ENCODE measurements at places on chromosomes 12 and 14.
A peak's percentile ranks its signal among the peaks of the same experiment; 100 is the strongest.

DNA sequence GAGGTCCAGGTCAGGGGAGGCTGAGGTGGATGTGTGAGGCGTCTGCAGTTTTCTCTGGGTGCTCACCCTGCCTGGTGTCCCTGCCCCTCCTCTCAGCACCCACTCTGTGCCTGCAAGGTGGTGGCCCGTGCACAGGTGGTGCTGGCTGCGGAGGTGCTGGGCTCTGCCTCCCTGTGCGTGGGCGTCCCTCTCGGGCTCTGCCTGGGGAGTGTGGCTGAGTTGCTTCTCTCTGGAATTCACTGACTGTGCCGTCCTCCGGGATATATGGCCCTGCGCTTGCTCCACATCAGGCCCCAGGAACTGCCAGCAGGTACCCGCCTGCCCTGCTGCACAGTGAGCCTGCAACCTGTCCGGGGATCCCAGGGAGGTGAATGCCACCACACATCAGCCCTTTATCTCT, 379.1 kb downstream of the TMEM121 start:
- DNase-seq, result no peak

DNA sequence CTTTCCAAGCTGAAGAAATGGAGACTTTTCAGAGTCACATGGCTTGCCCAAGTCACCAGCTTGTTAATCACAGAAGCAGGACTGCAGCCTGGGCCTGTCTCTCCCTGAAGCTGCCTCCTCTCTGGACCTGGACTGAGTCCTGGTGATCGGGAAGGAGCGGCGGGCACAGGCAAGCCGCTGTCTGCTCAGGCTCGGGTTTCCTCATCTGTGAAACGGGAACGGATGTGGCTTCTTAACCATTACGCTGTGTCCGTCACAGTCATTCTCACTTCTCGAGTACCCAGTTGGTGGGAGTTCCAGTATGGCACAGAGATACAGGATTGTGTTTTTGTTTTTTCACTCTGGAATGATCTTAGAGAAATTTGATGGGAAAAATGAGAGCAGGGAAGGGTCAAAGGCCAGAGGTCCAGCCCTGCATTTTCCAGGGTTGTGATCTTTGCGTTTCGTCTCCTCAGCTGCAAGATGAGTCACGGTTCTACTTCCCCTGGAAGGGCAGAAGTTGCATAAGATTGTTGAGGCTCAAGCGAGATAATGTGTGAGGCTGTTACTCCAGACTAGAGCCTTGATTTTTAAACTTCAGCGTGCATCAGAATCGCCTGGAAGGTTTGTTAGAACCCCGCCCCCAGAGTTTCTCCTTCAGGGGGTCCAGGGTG, 7.6 kb upstream of the LRTM2 start:
- DNase-seq, result no peak

DNA sequence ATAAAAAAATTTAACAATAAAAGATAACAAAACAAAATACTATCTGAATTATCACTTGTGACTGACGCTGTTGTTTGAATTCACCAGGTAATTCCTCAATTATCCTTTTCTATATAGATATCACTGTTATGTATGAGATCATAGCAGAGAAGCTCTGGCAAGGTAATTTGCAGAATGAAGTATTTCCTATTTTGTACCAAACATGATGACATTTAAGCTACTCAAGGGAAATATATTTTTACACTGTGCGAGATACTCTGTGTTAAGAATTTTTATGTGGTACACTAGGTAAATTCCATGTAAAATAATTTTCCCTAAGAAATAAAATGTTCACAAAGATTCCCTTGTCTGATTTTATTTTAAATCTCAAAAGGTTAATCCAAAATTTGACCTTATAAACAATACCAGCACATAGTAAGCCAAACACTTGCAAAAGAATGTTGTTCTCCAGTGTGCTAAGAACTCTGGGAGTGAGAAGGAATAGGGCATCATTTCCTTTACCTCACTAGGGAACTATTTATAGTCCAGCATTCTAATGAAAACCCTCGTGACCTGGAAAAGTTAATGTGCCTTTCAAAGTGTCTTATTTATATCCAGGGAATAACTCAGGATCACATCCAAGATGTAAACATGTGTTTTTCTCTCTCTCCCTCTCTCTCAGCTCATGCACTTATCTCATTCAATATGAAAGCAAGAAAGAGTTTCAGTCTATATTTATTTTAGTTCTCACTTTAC, 115.2 kb upstream of the RAP1B start:
- DNase-seq, result no peak

DNA sequence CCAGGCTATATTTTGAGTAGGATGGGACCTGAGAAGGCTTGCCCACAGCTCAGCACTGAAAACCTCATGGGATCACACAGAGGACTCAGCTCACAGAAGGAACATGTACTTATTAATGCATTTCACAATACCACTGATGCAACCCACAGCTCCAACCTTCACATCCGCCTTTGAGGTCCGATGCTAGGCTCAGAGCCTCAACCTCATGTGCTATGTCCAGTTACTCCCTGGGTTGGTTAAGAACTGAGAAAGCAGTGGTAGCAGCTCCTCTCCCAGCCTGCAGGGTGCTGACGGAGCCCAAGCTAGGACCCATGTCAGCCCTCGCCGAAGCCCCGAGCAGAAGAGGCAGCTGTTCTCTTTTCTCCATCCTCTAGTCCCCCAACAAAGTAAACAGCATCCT, 52.9 kb downstream of the SPTB start:
- DNase-seq, result no peak

DNA sequence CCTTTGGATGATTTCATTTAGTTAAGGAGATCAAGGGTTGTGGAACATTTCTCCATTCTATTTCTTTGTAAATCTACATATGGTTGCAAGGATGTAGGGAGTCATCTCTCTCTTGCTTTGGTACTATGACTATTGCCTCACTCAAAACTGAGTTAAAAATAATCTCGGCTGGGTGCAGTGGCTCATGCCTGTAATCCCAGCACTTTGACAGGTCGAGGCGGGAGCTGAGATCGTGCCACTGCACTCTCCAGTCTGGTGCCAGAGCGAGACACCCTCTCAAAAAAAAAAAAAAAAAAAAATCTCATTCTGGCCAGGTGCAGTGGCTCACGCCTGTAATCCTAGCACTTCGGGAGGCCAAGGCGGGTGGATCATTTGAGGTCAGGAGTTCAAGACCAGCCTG, 24.8 kb upstream of the PPM1H start:
- DNase-seq, result no peak

- DNase-seq, result peak; percentile 65
Observed at GRCh38 chr14:24605435-24606190, 3.9 kb downstream of the GZMH start.
